Activated CD8-positive, alpha-beta memory T cell treated with anti-CD3 and anti-CD28 coated beads, Interleukin-2, amount 10 ng/mL, durations not matched to agents 7 days and 5 days (primary cell): ENCODE measurements at places on chromosomes 4 and X. TPM values are rescaled to one million over a fixed set of nuclear protein-coding genes. Genes with fewer than 3 reads are reported as not detected.

Gene RPL36A
- 178 TPM for total RNA-seq

Gene CCKAR
- not detected for total RNA-seq

Gene HSFX4
- not detected for total RNA-seq

Gene S100P
- 5.6 TPM for total RNA-seq

Gene NPY2R
- not detected for total RNA-seq

Gene F8
- 12.7 TPM for total RNA-seq

Gene TREX2
- 2.0 TPM for total RNA-seq

Gene EXOC1
- total RNA-seq = 24.2 TPM

Gene BEX1
- total RNA-seq = not detected

Gene ITIH6
- not detected for total RNA-seq

DNA sequence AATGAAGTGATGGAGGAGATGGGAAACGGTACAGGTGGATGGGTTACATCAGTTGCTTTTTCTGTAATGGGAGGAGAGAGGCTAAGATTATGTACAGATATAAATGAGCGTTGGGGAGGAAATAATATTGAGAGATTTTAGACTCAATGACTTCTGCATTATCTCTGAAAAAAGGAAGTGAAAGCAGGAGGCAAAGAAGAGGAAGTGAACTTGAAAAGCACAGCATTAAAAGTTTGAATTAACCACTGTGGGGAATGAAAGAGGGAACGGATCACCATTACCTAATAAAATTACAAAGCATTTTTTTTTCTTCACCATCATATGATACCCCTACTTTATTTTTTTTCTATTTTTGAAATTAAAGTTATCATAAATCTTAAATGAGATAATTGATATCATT lies 1025.5 kb downstream of the RPA4 start:
- no peaks in the 10 kb centered on the region for H3K27me3 ChIP-seq
- no peak overlapping the region for H3K4me3 ChIP-seq
- no peak for DNase-seq
- H3K4me1 ChIP-seq = no peaks in the 10 kb centered on the region
- H3K27ac ChIP-seq = no peak overlapping the region

- no peaks in the 10 kb centered on the region for H3K27me3 ChIP-seq
- H3K4me3 ChIP-seq = peak overlapping the region; percentile 46
- H3K4me1 ChIP-seq = peaks cover 63% of the 10 kb centered on the region
- peak; percentile 45 for DNase-seq
- peak overlapping the region; percentile 99 for H3K27ac ChIP-seq
Observed at GRCh38 chr4:80005863-80006262, 67.2 kb downstream of the ANTXR2 start.

- H3K27me3 ChIP-seq = no peaks in the 10 kb centered on the region
- peaks cover 11% of the 10 kb centered on the region for H3K36me3 ChIP-seq
- no peaks in the 10 kb centered on the region for H3K4me1 ChIP-seq
Observed at GRCh38 chrX:63488546-63489373, 137.6 kb upstream of the SPIN4 start.

GRCh38 chrX:72358313-72358712 lies 52.6 kb upstream of the CITED1 start:
- no peaks in the 10 kb centered on the region for H3K27me3 ChIP-seq
- H3K4me1 ChIP-seq = no peaks in the 10 kb centered on the region
- DNase-seq = no peak
- no peak overlapping the region for H3K27ac ChIP-seq

DNA sequence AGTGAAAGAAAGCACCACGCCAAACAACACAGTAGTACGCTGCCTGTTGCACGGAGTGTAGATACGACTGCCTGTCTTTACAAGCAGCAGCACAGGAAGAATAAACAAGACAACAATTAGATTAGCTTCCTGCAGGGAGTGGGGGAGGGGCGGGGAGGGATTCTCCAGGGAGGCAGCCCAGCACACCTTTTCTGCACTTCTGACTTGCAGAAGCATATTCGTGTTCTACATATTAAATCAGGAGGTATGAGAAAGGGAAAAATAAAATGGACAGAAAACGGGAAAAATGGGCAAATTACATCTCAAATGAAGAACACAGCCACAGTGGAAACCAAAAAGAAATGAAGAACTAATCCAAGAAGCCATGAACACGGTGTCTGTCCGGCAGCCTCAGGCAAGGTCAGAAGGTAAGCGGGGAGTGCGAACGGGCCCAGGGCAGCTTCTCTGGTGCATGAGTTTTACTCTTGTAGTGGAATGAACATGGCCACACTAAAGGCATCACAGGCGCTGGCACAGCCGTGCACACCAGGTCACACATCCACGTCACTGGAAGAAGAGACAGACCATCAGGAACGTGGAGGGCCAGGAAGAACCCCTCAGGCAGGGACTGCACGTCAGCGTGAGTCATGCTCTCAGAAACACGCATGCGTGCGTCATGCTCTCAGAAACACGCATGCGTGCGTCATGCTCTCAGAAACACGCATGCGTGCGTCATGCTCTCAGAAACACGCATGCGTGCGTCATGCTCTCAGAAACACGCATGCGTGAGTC lies 20.1 kb upstream of the ADRA2C start:
- H3K4me3 ChIP-seq = no peak overlapping the region
- no peak for DNase-seq
- no peaks in the 10 kb centered on the region for H3K4me1 ChIP-seq
- H3K36me3 ChIP-seq = peaks cover 2% of the 10 kb centered on the region

DNA sequence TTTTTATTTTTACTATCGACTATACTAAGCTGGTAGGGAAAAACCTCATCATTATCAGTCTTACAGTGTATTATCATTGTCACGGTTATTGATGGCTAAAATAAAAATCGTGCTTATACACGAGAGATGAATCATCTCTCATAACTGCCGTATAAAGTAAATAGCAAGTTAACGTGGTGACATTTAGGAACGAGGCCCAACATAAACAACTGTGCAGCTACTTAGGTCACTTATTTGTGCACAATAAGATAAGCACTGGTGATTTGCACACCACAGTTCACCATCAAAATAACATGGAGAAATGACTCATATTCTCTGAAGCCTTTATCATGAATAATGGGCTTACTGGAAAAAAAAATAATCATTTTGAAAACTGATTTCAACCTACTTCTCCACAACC lies 482.0 kb upstream of the TENM3 start:
- no peak for DNase-seq
- H3K27me3 ChIP-seq = no peaks in the 10 kb centered on the region
- no peaks in the 10 kb centered on the region for H3K4me1 ChIP-seq
- H3K27ac ChIP-seq = no peak overlapping the region
- H3K36me3 ChIP-seq = no peaks in the 10 kb centered on the region

- no peak for DNase-seq
- no peak overlapping the region for H3K4me3 ChIP-seq
- H3K27ac ChIP-seq = no peak overlapping the region
- no peaks in the 10 kb centered on the region for H3K36me3 ChIP-seq
- H3K27me3 ChIP-seq = no peaks in the 10 kb centered on the region
- H3K4me1 ChIP-seq = no peaks in the 10 kb centered on the region
Observed at GRCh38 chr4:171849686-171850222, 36.5 kb downstream of the GALNTL6 start.

GRCh38 chr4:40066651-40067050 lies 10.0 kb downstream of the N4BP2 start:
- no peak overlapping the region for H3K4me3 ChIP-seq
- DNase-seq = no peak
- H3K27ac ChIP-seq = no peak overlapping the region
- peaks cover 44% of the 10 kb centered on the region for H3K36me3 ChIP-seq
- no peaks in the 10 kb centered on the region for H3K27me3 ChIP-seq
- H3K4me1 ChIP-seq = peaks cover 30% of the 10 kb centered on the region

GRCh38 chr4:102825261-102826091 lies 1.9 kb downstream of the UBE2D3 start:
- H3K27ac ChIP-seq = no peak overlapping the region
- peaks cover 24% of the 10 kb centered on the region for H3K36me3 ChIP-seq
- H3K4me1 ChIP-seq = peaks cover 49% of the 10 kb centered on the region

DNA sequence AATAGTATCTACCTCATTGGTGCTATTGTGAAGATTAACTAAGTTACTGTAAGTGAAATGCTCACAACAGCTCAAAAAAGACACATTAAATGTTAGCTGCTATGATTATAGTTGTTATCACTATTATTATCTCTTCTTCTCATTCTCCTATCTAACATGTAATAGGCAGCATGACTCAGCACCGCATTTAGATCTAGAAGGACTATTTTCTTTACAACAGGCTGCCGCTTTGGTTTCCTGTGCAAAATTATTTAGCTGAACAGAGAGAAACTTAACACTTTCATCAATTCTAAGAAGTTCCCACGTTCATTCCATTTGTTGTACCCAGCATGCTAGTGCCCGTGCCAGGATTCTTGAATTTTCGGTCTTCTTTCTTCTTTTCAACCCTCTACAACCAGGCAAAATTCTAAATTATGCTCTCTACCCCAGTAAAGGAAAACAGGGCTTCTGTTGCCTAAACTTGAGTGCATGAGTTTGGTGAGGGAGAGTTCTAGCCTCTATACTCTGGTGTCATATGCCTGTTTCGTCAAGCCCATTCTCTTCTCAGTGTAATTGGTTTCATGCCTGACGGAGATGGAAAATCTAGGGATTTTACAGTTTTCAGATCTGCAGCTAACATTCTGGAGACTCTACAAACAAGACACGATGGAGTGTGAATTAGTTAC lies 378.9 kb downstream of the PPP1R2C start:
- no peak overlapping the region for H3K4me3 ChIP-seq
- H3K4me1 ChIP-seq = peaks cover 14% of the 10 kb centered on the region
- H3K27me3 ChIP-seq = no peaks in the 10 kb centered on the region
- H3K27ac ChIP-seq = peak overlapping the region; percentile 21
- H3K36me3 ChIP-seq = peaks cover 4% of the 10 kb centered on the region
- DNase-seq = no peak

DNA sequence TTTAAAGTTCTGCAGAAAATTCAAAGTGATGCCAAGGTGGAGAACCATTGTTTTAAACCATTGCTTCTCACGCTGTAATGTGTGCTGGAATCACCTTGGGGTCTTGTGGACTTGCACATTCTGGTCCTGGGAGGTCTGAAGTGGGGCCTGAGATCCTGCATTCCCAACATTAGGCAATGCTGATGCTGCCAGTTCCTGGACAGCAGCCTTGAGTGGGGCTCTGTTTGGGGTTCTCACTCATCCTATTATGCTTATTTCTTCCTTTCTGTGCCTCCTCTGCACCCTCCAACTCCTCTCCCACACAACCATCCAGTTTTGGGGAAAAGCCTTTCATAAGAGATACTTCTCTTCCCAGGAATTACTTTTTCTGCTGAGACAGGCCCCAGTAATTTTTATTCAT lies 44.2 kb upstream of the RASSF6 start:
- no peaks in the 10 kb centered on the region for H3K36me3 ChIP-seq
- peaks cover 1% of the 10 kb centered on the region for H3K4me1 ChIP-seq
- H3K27me3 ChIP-seq = no peaks in the 10 kb centered on the region

GRCh38 chr4:54840430-54840829 lies 182.7 kb downstream of the KIT start:
- H3K36me3 ChIP-seq = no peaks in the 10 kb centered on the region
- no peaks in the 10 kb centered on the region for H3K27me3 ChIP-seq
- DNase-seq = no peak
- no peak overlapping the region for H3K27ac ChIP-seq
- H3K4me1 ChIP-seq = no peaks in the 10 kb centered on the region
- no peak overlapping the region for H3K4me3 ChIP-seq

GRCh38 chrX:124217304-124218251 lies 114.9 kb upstream of the TEX13D start:
- peak; percentile 80 for DNase-seq
- no peaks in the 10 kb centered on the region for H3K27me3 ChIP-seq
- H3K36me3 ChIP-seq = no peaks in the 10 kb centered on the region
- H3K4me1 ChIP-seq = peaks cover 66% of the 10 kb centered on the region
- peak overlapping the region; percentile 49 for H3K4me3 ChIP-seq

DNA sequence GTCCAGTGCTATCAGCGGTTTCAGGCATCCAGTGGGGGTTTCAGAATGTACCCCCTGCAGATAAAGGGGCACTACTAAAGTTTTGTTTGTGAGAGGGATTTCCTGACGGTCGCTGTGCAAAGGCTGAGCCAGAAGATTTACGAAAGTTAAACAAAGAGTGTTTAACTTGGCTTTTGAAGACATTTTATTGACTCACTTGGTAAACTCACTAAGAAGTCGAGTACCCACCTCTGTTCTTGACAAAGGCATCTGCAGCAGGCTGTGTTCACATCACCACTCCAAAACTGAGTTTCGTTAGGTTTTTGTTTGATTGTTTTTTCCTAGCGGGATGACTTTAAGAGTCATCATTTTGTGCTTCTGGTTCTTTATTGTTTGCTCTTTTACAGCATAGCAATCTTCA lies 143.9 kb upstream of the TBL1X start:
- DNase-seq = no peak
- peaks cover 24% of the 10 kb centered on the region for H3K4me1 ChIP-seq
- no peaks in the 10 kb centered on the region for H3K36me3 ChIP-seq
- H3K27me3 ChIP-seq = no peaks in the 10 kb centered on the region
- no peak overlapping the region for H3K4me3 ChIP-seq

GRCh38 chr4:46081674-46082073 lies 42.2 kb downstream of the GABRG1 start:
- H3K4me3 ChIP-seq = no peak overlapping the region
- no peaks in the 10 kb centered on the region for H3K36me3 ChIP-seq
- DNase-seq = no peak
- H3K4me1 ChIP-seq = no peaks in the 10 kb centered on the region
- no peaks in the 10 kb centered on the region for H3K27me3 ChIP-seq

GRCh38 chrX:136397001-136397400 lies 90.7 kb upstream of the BRS3 start:
- H3K4me1 ChIP-seq = no peaks in the 10 kb centered on the region
- H3K4me3 ChIP-seq = no peak overlapping the region
- H3K27me3 ChIP-seq = peaks cover 3% of the 10 kb centered on the region
- DNase-seq = no peak
- no peak overlapping the region for H3K27ac ChIP-seq
- H3K36me3 ChIP-seq = no peaks in the 10 kb centered on the region

GRCh38 chr4:24730256-24731001 lies 64.9 kb upstream of the SOD3 start:
- H3K4me1 ChIP-seq = no peaks in the 10 kb centered on the region
- H3K27me3 ChIP-seq = no peaks in the 10 kb centered on the region
- no peaks in the 10 kb centered on the region for H3K36me3 ChIP-seq
- H3K27ac ChIP-seq = no peak overlapping the region
- no peak overlapping the region for H3K4me3 ChIP-seq

- peaks cover 9% of the 10 kb centered on the region for H3K36me3 ChIP-seq
- peaks cover 2% of the 10 kb centered on the region for H3K4me1 ChIP-seq
- H3K27ac ChIP-seq = no peak overlapping the region
- DNase-seq = peak; percentile 30
Observed at GRCh38 chr4:2333356-2333841, 71.5 kb upstream of the MXD4 start.

DNA sequence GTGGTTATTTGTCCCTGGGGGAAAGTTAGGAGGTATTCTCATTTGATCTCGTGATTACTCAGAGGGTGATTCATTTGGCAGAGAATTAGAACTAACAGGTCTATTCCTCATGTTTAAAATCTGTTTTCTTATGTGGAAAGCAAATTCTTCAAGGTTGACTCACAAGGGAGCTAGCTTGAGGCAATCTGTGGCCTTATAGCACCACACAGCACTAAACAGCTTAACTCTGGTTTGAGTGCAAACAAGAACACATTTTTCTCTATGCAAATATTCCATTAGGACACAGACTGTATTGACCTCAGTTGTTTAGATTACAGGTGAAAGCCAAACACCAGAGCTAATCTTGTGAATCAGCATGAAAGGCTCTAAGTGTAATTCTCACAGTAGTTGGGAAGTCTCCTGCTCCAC lies 694.4 kb upstream of the POU3F4 start:
- H3K4me3 ChIP-seq = no peak overlapping the region
- no peak for DNase-seq
- no peaks in the 10 kb centered on the region for H3K36me3 ChIP-seq
- no peaks in the 10 kb centered on the region for H3K4me1 ChIP-seq
- H3K27ac ChIP-seq = no peak overlapping the region
- H3K27me3 ChIP-seq = no peaks in the 10 kb centered on the region

- no peaks in the 10 kb centered on the region for H3K36me3 ChIP-seq
- no peaks in the 10 kb centered on the region for H3K4me1 ChIP-seq
- peaks cover 7% of the 10 kb centered on the region for H3K27me3 ChIP-seq
- H3K27ac ChIP-seq = no peak overlapping the region
- no peak overlapping the region for H3K4me3 ChIP-seq
Observed at GRCh38 chr4:185965426-185966384, 103.3 kb upstream of the TLR3 start.
